Activated CD8-positive, alpha-beta memory T cell treated with anti-CD3 and anti-CD28 coated beads for 24 hours (primary cell): ENCODE measurements at places on chromosomes 4 and X.

DNA sequence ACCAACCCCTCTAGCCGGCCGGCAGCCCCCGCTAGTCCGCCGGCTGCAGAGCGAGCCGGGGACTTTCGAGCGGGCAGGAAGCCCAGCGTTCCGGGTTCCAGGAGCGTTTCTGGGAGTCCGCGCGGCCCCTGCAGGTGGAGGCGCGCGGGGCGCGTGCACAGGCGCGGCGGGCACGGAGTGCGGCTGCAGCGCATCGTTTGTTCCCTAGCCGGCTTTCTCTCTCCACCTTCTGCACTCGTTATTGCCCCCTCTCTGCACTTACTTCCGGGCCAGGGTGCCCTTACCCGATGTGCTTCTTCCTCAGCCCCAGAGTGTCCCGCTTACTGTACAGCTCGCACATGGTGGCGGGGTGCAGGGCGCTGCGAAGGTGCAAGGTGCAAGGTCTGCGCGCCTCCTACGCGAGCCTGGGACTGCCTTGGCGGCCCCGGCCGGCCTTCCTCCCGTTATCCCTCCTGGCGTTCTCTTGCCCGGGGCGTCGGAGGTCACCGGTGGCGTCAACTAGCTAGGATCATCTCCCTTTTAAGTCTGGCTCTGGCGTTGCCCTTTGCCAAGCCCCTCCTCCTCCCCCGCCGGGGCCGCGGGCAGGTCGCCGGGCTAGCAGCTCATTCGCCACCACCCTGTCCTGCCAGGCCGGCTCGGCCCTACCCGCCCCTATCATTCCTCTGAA lies at the start of gene ETNPPL:
Gene ETNPPL, minus strand, starts transcription at position 495 of the 667 bp plus-strand sequence. Its CDS starts 155 bp downstream, at position 340.
- DNase-seq, result peak; percentile 72

DNA sequence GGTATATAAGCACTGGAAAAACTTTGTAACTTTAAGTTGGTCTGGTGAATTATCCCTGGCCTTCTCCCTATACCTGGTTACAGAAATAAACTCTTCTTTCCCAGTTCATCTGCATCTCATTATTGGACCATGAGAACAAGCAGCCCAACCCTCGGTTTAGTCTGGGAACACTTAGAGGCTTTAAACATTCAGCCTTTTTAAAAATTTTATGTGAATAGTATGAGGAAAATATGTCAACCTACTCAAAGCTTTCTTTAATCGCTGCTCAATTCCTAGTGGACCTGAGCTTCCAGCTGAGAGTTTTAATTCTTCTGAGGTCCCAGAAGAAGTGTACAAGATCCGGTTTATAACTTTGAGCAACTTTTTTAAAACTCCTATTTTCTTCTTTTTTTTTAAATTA lies 358.6 kb upstream of the NOCT start:
- DNase-seq, result no peak

GRCh38 chr4:176393306-176394013 lies 73.7 kb downstream of the SPCS3 start:
- no peak for DNase-seq

GRCh38 chr4:40749717-40750460 lies at the start of gene NSUN7:
NSUN7 (plus strand) TSS chr4:40749955; CDS start chr4:40750694, 739 bp downstream.
- DNase-seq, result peak; percentile 67

- DNase-seq, result no peak
These were observed 4.3 kb upstream of the DDX60L start for GRCh38 chr4:168484626-168485025.

DNA sequence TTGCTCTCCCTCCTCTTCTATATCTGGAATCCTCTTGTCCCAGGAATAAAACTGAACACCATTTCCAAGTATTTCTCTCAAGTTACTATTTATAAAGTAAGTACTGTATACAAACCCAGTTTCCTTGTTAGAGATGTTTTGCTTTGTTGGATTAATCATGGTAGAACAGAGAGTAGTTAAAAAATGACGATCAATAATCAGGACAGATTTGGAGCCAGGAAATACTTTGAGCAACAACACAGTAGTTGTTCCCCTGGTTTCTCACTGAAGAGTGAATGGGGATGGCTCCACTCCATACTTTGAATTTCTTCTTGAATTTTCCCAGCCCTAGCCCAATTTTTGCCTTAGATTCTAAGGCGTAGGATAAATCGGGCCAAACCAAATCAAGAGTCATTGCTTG lies 21.4 kb downstream of the MGST2 start:
- no peak for DNase-seq

- no peak for DNase-seq
These were observed 236.8 kb downstream of the GPAT3 start for GRCh38 chr4:83772685-83773084.

GRCh38 chrX:14125462-14125861 lies 95.8 kb upstream of the GEMIN8 start:
- no peak for DNase-seq

DNA sequence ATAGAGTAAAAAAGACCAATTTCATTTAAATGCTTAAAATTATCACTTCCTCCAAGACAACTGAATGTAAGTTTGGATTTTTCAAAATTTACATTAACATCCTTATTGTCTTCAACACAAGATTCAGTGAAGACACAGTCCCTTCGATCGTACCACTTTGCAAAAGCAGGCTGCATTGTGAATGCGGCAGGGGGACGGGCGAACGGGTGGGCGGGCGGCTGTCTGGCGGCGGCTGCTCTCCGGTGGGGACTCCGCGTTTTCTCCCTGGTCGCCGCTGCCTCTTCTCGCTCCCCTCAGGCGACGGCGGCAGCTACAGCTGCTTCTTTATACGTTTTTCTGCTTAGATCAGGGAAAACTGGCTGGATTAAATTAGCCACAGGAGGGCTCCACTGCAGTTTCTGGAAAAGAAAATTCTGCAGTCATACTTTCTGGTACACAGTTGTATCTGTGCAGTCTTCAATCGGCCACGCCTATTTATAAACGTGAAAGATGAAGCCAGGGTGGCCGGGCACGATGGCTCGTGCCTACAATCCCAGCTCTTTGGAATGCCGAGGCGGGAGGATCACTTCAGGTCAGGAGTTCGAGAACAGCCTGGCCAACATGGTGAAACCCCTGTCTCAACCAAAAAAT lies 33.9 kb upstream of the HPF1 start:
- DNase-seq, result peak; percentile 58

DNA sequence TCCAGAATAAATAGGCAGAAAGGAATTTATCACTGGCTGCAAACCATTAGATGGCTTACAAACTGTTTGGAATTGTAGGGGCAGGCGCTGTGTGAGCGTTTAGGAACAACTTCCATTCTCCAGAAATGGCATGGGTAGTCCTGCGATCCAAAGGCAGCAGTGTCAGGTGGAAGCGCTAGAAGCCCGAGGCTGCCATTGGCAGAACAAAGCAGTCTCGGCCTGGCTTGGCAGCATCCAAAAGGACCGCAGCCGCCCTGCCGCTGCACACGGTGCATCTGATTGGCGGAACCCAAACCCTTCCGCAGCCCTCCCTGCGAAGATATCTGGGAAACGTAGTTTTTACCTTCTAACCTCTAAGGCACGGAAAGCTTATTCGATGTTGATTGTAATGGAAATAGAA lies 23.6 kb upstream of the YTHDC1 start:
- peak; percentile 80 for DNase-seq

GRCh38 chrX:132651421-132652086 lies 162.7 kb upstream of the MBNL3 start:
- DNase-seq, result no peak

- DNase-seq, result no peak
These were observed 35.0 kb upstream of the SLC4A4 start for GRCh38 chr4:71303850-71304249.

- DNase-seq, result no peak
These were observed 18.7 kb downstream of the RCHY1 start for GRCh38 chr4:75495476-75495875.

DNA sequence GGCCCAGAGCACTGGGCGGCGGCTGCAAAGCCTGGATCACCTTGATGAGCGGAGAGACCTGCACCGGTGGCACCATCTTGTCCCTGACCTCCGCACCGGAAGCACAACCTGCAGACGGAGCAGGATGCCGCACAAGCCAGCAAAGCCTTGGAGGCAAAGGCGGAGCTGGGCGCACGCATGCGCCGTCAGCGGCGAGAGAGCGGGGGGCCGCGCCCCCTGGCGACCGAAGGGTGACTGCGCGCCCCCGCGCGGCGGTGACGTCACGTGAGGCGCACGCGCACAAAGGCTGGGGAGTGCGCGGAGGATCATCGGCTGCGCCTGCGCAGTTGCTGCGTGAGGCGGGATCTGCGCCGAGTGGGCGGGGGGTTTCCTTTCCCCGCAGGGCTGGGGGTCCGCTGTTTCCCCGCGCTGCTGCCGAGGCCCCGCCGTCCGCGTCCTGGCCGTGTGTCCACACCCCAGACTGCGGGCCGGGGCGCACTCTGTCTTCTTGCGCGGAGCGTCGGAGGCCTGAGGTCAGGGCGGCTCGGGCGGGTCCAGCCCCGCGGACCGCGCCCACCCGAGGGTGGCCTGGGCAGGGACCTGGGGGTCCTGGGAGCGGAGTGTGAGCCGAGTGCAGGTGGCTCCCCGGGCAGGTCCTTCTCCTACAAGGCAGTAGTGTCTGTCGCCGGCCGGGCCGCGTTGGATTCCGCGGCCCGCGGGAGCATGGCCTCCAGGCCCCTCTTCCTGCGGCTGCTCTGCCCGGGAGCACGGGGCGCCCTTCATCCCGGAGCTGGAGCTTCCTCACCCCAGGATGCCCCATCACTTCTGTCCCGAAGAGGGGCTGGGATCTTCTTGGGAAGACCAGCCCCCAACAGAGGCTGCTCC lies at the start of the genes ATP5ME and MYL5:
Gene ATP5ME, minus strand, starts transcription at position 105 of the 864 bp plus-strand sequence. Its CDS starts 29 bp downstream, at position 76.
Gene MYL5, plus strand, starts transcription at position 371 of the 864 bp plus-strand sequence. CDS start 3,485 bp downstream, outside the sequence.
- DNase-seq, result peak; percentile 100

DNA sequence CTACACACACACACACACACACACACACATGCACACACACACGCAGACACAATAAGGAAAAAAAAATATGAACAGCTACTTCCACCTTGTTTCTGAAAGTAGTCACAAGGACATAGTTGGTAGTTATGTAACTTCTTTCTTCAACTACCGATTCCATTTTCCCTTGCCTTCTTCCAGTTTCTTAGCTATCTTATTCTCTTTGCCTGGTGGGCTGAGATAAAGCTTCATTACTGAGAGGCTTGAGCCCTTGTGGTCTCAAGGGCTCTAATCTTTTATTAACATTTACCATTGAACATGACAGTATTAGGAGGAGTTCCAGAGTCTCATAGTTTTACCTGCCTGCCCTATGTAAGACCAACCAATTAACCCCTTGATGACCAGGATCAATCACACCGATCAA lies 8.9 kb upstream of the SMIM10 start:
- no peak for DNase-seq

DNA sequence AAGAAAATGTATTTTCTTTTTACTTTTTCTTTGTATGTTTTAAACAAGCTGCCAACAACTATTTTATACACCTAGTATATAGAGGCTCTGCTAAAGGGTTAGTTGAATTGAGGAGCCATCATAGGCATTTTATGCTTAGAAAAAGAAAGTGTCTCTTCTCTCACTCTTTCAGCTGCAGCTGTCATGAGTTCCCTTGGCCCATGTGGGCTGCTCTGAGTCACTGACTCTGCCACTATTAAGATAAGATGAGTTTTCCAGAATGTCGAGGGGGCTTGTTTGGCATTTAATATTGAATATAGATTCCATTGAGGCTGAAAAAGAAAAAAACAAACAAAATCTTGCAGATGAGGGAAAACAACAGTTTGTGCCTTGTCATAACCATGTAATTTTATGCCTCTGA lies 126.0 kb upstream of the PAQR3 start:
- DNase-seq, result no peak

DNA sequence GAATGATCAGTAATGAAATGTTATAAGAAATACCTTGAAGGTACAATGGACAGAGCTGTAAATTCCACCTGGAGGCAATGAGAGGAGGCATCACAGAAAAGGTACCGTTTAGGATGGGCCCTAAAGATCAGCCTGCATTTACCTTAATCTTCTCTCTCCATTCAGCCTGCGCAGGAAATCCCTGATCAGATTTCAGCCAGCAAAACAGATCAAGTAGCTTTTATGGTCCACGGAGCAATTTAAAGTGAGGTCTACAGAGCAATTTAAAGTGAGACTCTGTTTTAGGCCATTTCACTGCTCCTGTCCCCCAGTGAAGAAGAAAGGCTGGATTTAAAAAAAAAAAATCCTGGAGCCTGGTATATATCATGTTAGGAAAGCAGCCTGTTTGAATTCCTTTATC lies 195.1 kb upstream of the VCX start:
- DNase-seq, result no peak

- no peak for DNase-seq
These were observed 300.2 kb upstream of the VCX start for GRCh38 chrX:7542587-7543380.

GRCh38 chr4:180808862-180809261 lies 1434.3 kb upstream of the TENM3 start:
- no peak for DNase-seq

DNA sequence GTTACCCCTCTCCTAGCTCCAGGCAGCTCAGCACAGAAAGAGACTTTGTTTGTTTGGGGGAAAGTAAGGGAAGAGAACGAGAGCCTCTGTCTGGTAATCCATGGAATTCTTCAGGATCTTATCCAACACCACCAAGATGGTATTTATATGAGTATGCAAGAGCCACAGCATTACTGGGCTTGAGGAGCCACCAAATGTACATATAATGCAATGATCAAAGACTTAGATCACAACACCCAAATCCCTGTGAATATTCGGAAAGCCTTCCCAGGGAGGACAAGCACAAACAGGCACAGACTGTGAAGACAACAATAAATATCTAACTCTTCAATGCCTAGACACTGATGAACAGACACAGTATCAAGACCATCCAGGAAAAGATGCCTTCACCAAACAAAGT lies 116.6 kb downstream of the UPRT start:
- DNase-seq, result no peak

DNA sequence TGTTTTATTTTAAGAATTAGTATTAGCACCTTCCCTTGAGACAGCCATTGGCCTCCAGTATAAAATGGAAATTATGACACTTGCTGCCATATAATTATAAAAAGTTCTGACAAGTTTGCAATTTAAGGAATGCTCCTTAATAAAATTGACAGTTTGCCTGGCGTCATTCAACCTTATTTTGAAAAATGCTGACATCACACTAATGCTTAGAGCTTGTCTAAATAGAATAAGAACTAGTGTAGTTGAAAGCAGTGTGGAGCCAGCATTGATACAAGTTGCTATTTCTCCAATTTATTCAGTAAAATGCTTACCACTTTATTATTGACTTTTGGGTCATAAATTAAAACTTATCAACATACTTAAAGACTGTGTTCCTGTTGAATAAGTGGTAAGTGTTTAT lies 54.3 kb upstream of the ARX start:
- no peak for DNase-seq

GRCh38 chrX:53711436-53711835 lies 24.9 kb upstream of the HUWE1 start:
- no peak for DNase-seq

- DNase-seq, result no peak
These were observed 413.4 kb downstream of the UBE2NL start for GRCh38 chrX:144297221-144297620.
